ENCODE measurements at places on chromosomes 2 and 18.

- no peak for DNase-seq
These were observed 716.7 kb downstream of the DCDC2C start for GRCh38 chr2:4420032-4420431.

GRCh38 chr2:12261986-12262680 is 454.6 kb upstream of the TRIB2 start:
- DNase-seq, result peak; percentile 47

DNA sequence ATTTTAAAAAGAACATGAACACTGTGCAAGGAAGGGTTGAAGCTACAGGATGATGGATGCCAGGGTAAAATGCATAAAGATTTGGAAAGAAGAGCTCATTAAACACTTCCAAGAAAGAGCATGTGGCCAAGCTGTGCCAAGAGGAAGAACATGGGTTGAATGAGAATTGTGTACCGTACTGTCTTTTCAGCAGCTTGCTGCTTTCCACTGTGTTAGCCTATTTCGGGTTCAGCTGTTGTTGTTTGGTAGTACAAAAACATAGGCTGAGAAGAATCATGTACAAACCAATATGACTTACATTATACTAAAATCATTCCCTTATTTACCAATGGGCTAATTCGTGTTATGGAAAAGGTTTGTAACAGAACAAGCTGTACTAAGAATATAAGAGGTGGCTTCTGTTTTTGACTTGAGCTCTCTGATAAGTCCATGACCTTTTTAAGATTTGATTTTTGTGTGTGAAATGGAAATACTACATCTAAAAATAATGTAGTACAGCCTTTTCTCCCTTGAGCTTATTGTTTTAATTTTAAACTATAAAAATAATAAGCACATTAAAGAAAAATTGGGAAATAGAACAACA is 188.3 kb upstream of the STON1 start:
- DNase-seq, result no peak

DNA sequence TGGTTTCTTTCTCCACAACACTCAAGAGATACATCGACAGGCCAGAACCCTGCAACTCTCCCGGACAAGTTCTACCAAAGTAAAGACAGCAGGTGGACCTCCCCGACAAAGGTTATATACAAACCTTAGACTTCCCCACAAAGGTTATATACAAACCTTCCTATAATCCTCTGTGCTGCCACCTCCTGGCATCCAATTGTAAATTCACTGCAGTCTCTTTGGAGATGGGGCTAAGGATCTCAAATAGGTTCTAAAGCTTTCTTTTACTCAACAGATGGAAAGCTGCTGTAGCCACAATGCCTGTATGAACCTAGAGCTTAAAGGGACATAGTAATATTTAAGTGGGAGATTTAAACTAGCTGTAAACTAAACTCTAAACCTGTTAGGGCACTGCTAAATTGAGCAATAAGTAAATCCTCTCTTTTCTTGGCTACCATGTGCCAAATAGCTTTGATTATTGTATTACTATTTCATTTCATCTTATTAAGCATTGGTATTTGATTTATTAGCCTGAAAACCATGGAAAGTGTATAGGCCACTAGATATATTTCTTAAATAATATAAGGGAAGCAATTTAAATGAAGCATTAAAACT is 9.8 kb upstream of the MREG start:
- peak; percentile 40 for DNase-seq

GRCh38 chr2:25315316-25315680 is 26.4 kb downstream of the DNMT3A start:
- no peak for DNase-seq

GRCh38 chr18:46291149-46291548 is 187.0 kb downstream of the HAUS1 start:
- no peak for DNase-seq

DNA sequence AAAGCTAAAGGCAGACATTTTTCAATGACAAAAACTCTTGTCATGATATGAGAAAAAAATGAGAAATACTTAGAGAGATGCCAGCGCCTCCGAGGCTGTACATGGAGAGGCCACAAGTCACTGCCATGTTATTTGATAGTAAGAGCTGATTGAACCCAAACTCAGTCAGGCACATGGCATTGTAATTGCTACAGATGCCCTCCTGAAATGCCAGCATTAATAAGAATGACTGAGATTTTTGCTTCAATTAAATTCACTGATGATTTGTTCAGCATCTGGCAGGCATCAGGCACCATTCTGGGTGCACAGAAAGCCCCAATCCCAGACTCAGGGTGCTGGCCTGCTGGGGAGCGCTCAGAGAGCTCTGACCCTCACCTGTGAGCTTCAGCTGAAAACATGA is 129.0 kb upstream of the PXDN start:
- DNase-seq, result no peak

DNA sequence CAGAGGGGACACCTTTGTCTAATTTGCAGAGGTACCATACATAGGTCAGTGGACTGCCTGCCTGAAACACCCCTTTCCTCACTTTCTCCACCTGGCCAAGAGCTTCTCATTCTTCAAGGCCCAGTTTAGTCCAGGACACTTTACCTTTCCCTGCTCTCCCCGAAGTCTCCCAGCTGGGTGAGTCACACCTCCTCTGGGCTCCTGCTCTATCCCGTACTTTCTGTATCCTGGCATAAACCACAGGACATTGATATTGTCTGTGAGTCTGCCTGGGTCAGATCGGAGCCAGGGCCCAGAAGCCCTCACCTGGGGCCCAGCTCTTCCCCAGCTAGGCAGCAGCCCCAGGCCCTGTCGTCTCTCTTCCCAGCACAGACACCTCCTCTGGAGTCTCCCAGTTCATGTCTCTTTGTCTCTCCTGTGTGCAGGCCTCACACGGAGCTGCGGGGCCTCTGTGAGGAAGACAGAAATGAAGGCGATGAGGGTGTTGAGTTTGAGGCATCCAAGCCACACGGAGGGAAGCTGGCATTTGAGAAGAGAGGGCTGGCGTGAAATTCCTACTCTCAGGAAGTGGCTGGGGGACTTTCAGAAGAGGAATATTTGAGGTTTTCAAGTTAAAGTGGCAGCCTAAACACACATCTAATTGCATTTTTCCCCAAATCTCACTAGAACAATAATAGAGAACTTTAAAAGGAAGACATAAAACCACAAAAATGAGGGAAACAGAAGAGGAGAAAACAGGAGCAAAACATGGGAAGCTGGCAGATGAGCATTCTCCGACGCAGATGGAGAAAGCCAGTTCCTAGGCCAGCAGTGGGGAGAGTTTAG is 79.6 kb upstream of the LAPTM4A start:
- DNase-seq, result peak; percentile 66

- no peak for DNase-seq
These were observed 213.9 kb downstream of the SH3RF3 start for GRCh38 chr2:109342930-109343329.

DNA sequence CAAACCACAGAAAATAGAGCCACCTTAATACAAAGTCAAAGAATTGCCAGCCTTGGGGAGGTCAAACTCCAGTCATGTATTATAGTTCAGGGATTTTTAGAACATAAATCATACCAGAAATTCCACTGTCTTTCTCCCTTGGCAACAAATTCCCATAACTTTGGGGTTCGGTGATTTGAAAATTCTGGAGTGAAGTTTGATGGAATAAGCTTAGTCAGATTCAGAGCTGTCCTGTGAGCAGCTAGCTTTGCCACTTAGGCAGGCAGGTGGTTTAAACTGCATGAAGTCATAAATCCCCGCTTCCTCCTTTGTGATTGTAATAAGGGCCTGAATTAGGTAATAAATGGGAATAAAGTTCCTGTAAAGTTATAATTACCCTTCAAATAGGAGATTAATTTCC is 457.0 kb upstream of the HNMT start:
- no peak for DNase-seq

All from fibroblast of lung (primary cell).